Endodermal cell (in vitro differentiated cells): ENCODE measurements at places on chromosomes 2 and 18.

- no peak for DNase-seq
- H3K36me3 ChIP-seq = peaks cover 49% of the 10 kb centered on the region
- peak overlapping the region; percentile 6 for H3K4me3 ChIP-seq
- no peaks in the 10 kb centered on the region for H3K27me3 ChIP-seq
- H3K27ac ChIP-seq = no peak overlapping the region
Observed at GRCh38 chr2:203126996-203127395, 111.8 kb upstream of the CYP20A1 start.

- DNase-seq = peak; percentile 40
- no peak overlapping the region for H3K27ac ChIP-seq
- H3K36me3 ChIP-seq = no peaks in the 10 kb centered on the region
- H3K27me3 ChIP-seq = no peaks in the 10 kb centered on the region
- no peaks in the 10 kb centered on the region for H3K4me1 ChIP-seq
- H3K4me3 ChIP-seq = no peak overlapping the region
Observed at GRCh38 chr2:127045792-127046501, 61.0 kb downstream of the BIN1 start.

GRCh38 chr2:10493634-10494281, 45.6 kb upstream of the ODC1 start:
- H3K27ac ChIP-seq = no peak overlapping the region
- H3K27me3 ChIP-seq = no peaks in the 10 kb centered on the region
- no peak for DNase-seq
- no peaks in the 10 kb centered on the region for H3K4me1 ChIP-seq
- H3K4me3 ChIP-seq = no peak overlapping the region

DNA sequence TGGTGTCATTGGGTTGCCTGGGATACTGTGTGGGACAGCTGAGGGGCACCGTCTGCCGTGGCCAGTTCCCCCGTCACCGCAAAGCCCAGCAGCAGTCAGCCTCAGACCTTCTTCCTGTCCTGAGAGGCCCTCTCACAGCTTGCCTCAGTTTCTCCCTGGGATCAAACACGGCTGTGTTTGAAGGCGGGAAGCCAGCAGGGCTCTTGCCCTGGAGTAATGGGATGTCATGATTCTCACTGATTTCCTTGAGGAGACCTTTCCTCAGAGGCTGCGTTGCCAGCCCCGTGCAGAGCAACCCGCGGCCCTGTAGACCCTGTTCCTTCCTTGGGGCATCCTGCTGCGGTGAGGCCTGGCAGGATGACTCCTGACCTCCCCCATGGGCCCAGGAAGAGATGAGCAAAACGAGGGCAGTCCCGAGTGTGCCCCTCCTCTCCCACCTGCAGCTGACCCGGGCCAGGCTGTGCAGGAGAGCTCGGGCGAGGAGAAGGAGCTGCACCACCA, 13.9 kb upstream of the NFATC1 start:
- no peaks in the 10 kb centered on the region for H3K36me3 ChIP-seq
- no peak for DNase-seq
- no peaks in the 10 kb centered on the region for H3K4me1 ChIP-seq
- H3K27ac ChIP-seq = no peak overlapping the region

- H3K27ac ChIP-seq = no peak overlapping the region
- H3K4me1 ChIP-seq = peaks cover 7% of the 10 kb centered on the region
- H3K4me3 ChIP-seq = no peak overlapping the region
- no peaks in the 10 kb centered on the region for H3K27me3 ChIP-seq
- DNase-seq = peak; percentile 20
Observed at GRCh38 chr2:239879423-239880084, 145.6 kb downstream of the NDUFA10 start.

DNA sequence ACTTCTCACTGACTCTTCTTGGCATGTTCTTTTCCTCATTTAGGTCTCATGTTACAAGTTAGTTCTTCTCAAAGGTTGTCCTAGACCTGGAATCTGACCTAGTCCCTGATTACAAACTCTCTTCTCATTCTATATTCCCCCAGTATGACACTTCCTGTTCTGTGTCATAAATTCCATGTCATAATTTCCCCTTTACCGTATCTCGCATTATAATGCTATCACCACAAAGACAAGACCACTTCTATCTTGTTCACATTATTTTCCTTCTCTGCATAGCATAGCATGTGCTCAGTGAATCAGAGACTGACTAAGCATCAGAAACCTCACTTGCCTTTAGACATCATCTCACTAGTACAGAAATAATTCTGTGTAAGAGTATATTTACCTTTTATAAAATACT, 63.6 kb upstream of the CAVIN2 start:
- H3K27ac ChIP-seq = no peak overlapping the region
- no peak overlapping the region for H3K4me3 ChIP-seq
- no peaks in the 10 kb centered on the region for H3K36me3 ChIP-seq
- no peaks in the 10 kb centered on the region for H3K4me1 ChIP-seq

GRCh38 chr2:141878016-141878415, 252.8 kb downstream of the LRP1B start:
- H3K4me1 ChIP-seq = no peaks in the 10 kb centered on the region
- no peak overlapping the region for H3K4me3 ChIP-seq
- H3K36me3 ChIP-seq = no peaks in the 10 kb centered on the region
- no peak for DNase-seq
- H3K27ac ChIP-seq = no peak overlapping the region

GRCh38 chr2:100924520-100925451, 77.3 kb upstream of the RPL31 start:
- no peaks in the 10 kb centered on the region for H3K27me3 ChIP-seq
- no peak overlapping the region for H3K4me3 ChIP-seq
- peak; percentile 25 for DNase-seq
- no peaks in the 10 kb centered on the region for H3K4me1 ChIP-seq
- H3K27ac ChIP-seq = peak overlapping the region; percentile 38
- H3K36me3 ChIP-seq = no peaks in the 10 kb centered on the region

- DNase-seq = peak; percentile 85
- no peaks in the 10 kb centered on the region for H3K27me3 ChIP-seq
- no peak overlapping the region for H3K27ac ChIP-seq
- no peaks in the 10 kb centered on the region for H3K36me3 ChIP-seq
Observed at GRCh38 chr2:17309741-17310339, 208.4 kb downstream of the RAD51AP2 start.

- H3K4me1 ChIP-seq = no peaks in the 10 kb centered on the region
- no peak overlapping the region for H3K4me3 ChIP-seq
Observed at GRCh38 chr2:160227293-160227915, 27.3 kb upstream of the ITGB6 start.

- no peaks in the 10 kb centered on the region for H3K4me1 ChIP-seq
- DNase-seq = peak; percentile 46
- no peak overlapping the region for H3K4me3 ChIP-seq
- H3K27ac ChIP-seq = no peak overlapping the region
- H3K36me3 ChIP-seq = no peaks in the 10 kb centered on the region
Observed at GRCh38 chr2:24189551-24189950, 14.7 kb downstream of the FAM228A start.

- no peaks in the 10 kb centered on the region for H3K27me3 ChIP-seq
- H3K27ac ChIP-seq = no peak overlapping the region
- H3K4me1 ChIP-seq = no peaks in the 10 kb centered on the region
- DNase-seq = peak; percentile 68
- H3K36me3 ChIP-seq = no peaks in the 10 kb centered on the region
- no peak overlapping the region for H3K4me3 ChIP-seq
Observed at GRCh38 chr2:59888015-59888414, 665.4 kb downstream of the BCL11A start.

GRCh38 chr2:199197448-199197847, 260.3 kb downstream of the SATB2 start:
- no peaks in the 10 kb centered on the region for H3K4me1 ChIP-seq
- no peaks in the 10 kb centered on the region for H3K36me3 ChIP-seq

- no peak overlapping the region for H3K27ac ChIP-seq
- no peak for DNase-seq
- no peaks in the 10 kb centered on the region for H3K27me3 ChIP-seq
Observed at GRCh38 chr2:198807131-198807530, 650.6 kb downstream of the SATB2 start.

DNA sequence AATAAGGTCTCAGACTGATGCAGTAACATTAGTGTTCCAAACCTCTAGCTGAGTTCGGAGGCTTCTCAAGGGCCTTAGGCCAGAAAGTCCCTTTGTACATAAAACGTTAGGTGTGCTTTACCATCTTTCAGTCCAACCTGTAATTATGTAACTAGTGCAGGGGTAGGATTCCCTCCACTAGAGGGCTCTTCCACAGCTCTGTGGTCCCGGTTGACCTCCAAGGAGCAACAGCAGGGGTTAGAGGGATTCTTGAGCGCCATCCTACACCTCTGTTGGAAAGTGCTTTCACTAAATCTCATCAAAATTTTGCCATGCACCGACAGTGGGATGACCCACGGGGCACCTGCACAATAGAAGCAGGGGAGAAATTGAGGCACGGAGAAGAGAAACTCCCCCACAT, 155.8 kb upstream of the LRP1B start:
- no peaks in the 10 kb centered on the region for H3K4me1 ChIP-seq
- H3K27ac ChIP-seq = no peak overlapping the region
- DNase-seq = peak; percentile 81

DNA sequence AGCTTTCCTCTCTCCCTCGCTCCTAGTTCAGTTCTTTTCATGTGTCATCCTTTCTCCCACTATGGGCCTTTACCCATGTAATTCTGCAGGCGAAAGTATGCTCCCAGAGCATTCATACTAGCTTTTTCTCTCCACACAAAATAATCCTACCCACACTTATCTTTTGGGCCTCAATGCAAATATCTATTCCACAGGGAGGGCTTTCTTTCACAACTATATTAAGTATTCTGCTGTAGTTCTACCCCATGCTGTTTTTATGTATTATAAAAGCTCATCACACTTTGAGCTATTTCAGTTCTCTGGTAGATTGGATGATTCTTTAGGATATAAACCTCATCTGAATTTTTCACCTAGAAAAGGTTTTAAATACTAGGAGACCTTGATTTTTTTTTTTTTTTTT, 774.6 kb upstream of the CRIM1 start:
- DNase-seq = no peak
- H3K27ac ChIP-seq = no peak overlapping the region
- H3K4me1 ChIP-seq = no peaks in the 10 kb centered on the region
- no peaks in the 10 kb centered on the region for H3K36me3 ChIP-seq
- no peaks in the 10 kb centered on the region for H3K27me3 ChIP-seq

GRCh38 chr2:19753314-19753713, 148.5 kb downstream of the TTC32 start:
- H3K27ac ChIP-seq = no peak overlapping the region
- H3K36me3 ChIP-seq = no peaks in the 10 kb centered on the region
- DNase-seq = no peak
- H3K27me3 ChIP-seq = no peaks in the 10 kb centered on the region
- no peaks in the 10 kb centered on the region for H3K4me1 ChIP-seq

GRCh38 chr2:199770716-199771115, 80.3 kb downstream of the FTCDNL1 start:
- no peak overlapping the region for H3K4me3 ChIP-seq
- DNase-seq = no peak
- no peaks in the 10 kb centered on the region for H3K4me1 ChIP-seq
- peaks cover 7% of the 10 kb centered on the region for H3K27me3 ChIP-seq
- no peaks in the 10 kb centered on the region for H3K36me3 ChIP-seq
- no peak overlapping the region for H3K27ac ChIP-seq

- no peak for DNase-seq
- peaks cover 33% of the 10 kb centered on the region for H3K27me3 ChIP-seq
- H3K36me3 ChIP-seq = no peaks in the 10 kb centered on the region
- no peak overlapping the region for H3K4me3 ChIP-seq
Observed at GRCh38 chr2:159900343-159900742, 102.3 kb upstream of the CD302 start.

DNA sequence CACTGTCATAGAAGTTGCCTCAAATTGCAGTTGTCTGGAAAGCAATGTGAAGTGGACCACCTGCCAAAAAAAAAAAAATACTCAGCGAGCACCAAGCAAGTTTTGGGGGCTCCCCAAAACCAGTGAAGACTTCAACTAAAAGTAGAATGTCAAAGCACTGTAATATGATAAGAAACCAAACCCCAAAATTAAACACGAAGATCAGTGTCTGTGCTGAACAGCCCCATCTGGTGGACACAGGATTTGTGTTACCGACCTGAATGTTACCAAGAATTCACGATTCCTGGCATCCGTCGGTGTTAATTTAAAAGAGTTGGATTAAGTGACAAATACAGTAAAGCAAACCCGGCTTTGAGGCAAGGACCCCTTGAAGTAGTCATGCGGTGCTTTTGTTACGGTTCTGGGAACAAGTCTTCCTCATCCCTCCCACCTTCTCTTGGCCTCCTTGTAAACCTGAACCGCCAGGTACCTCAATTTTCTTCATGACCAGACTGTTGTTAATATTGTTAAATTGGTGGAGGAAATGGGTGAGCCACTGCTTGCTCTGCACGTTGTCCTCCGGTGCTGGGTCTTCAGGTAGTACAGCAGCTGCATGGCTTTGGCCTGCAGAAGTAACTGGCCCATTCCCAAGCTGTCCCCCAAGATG, 31.3 kb upstream of the SSB start:
- peak; percentile 78 for DNase-seq
- H3K27me3 ChIP-seq = no peaks in the 10 kb centered on the region
- H3K4me3 ChIP-seq = no peak overlapping the region
- no peak overlapping the region for H3K27ac ChIP-seq
- H3K36me3 ChIP-seq = no peaks in the 10 kb centered on the region

GRCh38 chr2:80061881-80062280, 242.7 kb downstream of the LRRTM1 start:
- no peaks in the 10 kb centered on the region for H3K36me3 ChIP-seq
- no peaks in the 10 kb centered on the region for H3K27me3 ChIP-seq
- no peak overlapping the region for H3K27ac ChIP-seq

GRCh38 chr2:158319269-158319668, 137.3 kb downstream of the CCDC148 start:
- H3K27me3 ChIP-seq = no peaks in the 10 kb centered on the region
- H3K36me3 ChIP-seq = no peaks in the 10 kb centered on the region
- H3K4me3 ChIP-seq = no peak overlapping the region
- no peak overlapping the region for H3K27ac ChIP-seq
- H3K4me1 ChIP-seq = no peaks in the 10 kb centered on the region

DNA sequence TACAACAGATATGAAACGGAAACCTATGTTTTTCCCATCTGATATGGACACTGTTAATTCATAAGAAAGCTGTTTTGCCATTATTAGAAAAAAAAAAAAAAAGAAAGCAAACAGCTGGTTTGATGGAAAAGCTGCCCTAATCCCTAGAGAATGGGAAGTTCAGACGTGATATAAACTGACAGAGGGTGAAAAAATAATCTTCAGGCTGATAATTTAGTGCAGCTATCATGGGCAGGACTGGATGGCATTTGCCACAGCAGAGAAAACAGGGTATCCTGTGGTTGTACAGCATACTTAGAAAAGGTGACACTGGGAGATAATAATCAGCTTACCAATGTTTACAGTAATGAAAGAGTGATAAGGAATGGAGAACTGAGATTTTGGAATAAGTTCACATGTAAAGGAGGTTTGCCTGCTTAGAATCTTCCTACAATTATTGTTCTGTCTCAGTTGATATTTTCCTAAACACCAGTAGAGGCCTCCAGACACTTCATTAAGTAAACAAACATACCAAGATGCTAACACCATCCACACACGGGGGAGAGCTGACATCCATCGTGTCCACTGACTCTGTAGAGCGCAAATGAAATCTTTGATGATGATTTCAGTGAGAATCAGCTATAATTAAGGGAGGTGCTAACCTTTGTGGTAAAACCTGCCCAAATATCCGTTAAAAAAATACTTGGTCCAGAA, 211.6 kb upstream of the MMADHC start:
- peaks cover 10% of the 10 kb centered on the region for H3K4me1 ChIP-seq
- no peaks in the 10 kb centered on the region for H3K27me3 ChIP-seq
- DNase-seq = no peak
- no peak overlapping the region for H3K27ac ChIP-seq
